ENCODE measurements at places on chromosomes 11 and 22.

DNA sequence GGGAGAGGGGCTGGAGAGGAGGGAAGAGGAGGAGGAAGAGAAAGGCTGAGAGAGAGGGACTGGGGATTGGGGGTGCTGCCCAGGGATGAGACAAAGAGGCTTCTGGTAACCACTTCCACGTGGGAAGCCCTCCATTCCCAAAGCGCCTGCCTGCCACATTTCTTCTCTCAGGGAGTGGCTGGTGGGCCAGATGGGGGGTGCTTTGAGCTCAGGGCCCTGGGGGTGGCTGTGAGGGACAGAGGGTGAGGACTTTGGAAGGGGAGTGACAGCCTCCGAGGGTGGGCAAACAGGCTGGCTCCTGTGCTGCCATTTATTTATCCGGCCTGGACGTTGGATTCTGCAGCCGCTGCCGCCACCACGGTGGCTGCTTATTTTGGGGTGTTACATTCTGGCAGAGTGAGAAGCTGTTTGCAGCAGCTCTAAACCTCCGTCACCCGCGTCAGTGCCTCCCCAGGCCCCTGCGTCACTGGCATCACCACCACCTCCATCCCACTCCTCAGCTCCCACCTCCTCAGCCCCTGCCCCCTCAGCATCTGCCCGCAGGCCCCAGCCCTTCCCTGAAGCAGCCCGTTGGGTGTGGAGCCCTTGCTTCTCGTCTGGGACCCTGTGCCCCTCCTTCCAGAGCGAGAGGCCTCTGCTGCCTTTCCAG lies 1.6 kb downstream of the RTN4RL2 start:
- DNase-seq: no peak

DNA sequence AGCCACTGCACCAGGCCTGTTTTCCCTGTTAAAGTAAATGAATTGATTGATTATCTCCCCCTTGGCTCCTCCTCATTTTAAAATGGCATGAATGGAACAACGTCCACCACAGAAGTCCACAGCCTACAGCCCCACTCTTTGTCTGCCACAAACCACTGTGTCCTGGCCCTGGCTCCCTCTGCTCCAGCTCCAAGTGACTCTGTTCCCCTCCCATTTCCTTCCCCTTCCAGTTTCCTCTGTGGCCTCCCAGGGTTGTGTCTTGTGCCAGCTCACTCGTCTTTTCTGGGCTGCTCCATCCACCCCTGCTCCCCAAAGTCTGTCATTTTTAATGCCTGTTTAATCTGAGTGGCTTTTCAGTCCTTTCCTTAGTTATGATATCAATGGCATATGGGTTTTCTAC lies 52.4 kb upstream of the CD5 start:
- DNase-seq: no peak

- DNase-seq: no peak
These were observed 15.7 kb upstream of the GNB1L start for GRCh38 chr22:19870153-19871022.

GRCh38 chr11:17988465-17988864 lies 24.4 kb downstream of the SERGEF start:
- no peak for DNase-seq

- DNase-seq: peak; percentile 90
These were observed 2.2 kb upstream of the RPS19BP1 start for GRCh38 chr22:39534591-39535356.

GRCh38 chr11:9192561-9192960 lies 72.6 kb downstream of the DENND5A start:
- DNase-seq: no peak

DNA sequence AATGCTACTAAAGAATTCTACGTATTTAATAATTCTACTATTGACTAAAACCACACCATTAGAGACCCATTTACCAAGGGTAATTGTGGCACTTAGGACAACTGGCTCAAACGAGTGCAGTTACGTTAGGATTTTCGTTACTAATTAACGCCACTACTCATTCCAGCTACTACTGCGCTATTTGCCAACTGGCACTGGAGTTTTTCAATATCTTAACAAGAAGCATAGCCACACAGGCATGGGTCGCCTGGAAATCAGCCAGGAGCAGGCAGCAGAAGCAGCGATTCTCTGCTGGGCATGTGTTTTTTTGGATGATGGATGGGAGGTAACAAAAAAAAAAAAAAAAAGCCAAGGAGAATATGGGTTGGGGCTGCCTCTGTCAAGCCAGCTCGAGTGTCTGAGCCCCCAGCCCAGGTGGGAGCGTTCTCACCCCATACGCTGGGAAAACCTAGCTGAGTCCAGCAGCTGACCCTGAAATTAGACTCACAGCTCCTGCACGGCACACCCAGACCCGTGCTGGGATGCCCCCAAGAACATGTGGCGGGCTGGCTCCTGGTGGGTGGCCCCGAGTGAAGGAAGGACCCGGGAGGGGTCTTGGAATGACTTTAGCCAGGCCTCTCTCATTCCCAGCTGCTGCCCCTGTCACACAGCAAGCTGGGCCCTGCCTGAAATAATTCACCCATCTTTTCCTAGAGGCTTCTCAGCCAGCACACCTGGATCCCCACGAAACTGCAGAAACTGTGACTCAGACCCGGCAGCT lies 214.0 kb downstream of the BRD1 start:
- DNase-seq: no peak

DNA sequence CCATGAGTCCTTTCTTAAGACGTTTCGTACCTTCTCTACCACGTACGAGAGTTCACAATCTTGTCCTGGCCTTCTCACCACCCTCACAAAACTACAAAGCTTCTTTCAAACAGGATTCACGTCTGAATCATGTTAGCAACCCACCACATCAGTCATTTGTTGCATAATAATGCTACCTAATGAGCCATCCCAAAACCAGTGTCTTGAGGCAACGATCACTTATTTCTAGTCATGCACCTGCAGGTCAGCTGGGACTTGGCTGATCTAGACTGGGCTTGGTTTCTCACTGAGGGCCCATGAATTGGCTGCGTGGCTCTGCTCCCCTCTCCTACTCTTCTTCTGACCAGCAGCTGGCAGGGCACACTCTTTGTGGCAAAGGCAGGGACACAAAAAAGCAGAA lies 28.3 kb downstream of the LARGE1 start:
- DNase-seq: no peak

GRCh38 chr11:95149651-95150364 lies 60.2 kb downstream of the ENDOD1 start:
- no peak for DNase-seq

- no peak for DNase-seq
These were observed 328.1 kb downstream of the CASP12 start for GRCh38 chr11:104570078-104570701.

DNA sequence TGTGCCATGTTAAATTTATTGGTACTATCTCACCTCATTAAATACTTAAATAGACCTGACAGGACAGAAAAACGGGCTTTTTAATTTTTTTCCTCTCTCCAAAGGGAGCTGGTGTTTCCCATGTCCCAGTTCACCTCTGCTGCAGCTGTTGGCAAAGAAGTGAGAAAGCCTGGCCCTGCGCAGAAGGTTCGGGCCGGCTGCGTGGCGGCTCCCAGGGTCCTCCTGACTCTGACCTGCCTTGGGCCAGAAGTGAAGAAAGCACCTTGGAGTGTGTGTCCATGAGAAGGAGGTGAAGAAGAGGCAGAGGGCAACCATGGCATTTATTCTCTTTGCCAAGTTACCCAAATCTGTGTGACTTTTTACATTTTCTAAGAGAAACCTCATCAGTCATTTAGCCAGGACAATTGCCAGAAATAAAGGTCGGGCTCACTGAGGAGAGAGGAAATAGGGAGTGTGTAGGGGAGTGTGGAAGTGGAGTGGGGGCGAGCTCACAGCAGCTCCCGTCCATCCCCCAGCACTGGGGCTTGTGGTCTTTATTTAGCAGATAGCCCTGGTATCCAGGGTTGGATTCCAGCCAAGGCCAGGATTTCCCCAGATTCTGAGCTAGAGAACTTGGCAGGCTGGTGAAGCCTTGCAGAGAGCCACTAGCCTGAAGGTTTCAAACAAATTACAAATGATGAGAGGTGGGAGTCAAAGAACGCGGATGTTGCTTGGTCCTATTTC lies 102.4 kb upstream of the CADM1 start:
- DNase-seq: peak; percentile 48

DNA sequence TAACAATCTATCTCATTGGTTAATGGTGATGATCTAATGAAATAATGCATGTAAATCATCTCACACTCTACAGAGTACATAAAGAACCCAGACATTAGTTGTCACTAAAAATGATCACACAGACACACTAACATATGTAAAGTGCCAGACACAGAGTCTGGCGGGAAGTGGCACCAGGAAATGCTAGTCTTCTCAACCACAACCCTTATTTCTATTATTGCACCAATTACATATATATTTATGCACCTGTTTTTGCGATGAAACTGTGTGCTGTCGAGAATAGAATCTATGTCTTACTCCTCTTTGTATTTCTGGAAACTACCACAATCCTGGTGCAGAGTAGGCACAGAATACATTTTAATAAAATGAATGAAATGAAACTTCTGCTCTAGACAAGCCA lies 25.9 kb upstream of the POU2AF3 start:
- DNase-seq: no peak

DNA sequence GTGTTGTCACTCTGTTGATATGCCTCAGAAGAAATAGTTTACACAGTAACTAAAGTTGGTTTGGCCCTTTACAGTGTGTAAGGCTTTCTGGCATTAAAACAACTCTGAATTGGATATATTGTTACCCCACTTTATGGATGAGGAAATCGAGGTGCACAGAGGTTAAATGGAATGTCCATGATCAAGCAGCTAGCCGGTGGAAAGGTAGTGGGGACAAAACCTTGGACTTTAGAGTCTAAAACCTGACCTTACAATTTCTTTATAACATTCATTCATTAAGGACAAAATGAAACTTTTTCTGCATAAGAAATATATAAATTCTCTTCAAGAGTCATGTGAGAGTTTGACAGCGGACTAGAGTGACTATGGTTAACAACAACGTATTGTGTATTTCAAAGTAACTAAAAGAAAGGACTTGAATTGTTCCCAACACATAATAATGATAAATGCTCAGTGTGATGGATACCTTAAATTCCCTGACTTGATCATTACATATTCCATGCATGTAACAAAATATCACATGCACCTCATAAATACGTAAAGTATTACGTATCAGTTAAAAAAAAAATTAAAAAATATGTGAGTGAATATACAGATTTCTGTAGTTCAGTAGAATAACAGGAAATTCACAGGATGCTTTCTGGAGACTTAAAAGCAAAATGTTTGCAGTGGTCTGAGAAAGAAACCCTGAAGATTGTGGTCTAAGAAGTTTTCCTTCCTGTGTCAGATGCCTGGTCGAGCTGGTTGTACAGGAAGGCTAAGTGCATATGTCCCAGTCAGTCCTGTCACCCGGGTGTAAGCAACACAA lies 51.0 kb downstream of the TEAD1 start:
- no peak for DNase-seq

- DNase-seq: no peak
These were observed 37.2 kb upstream of the TH start for GRCh38 chr11:2208691-2209369.

DNA sequence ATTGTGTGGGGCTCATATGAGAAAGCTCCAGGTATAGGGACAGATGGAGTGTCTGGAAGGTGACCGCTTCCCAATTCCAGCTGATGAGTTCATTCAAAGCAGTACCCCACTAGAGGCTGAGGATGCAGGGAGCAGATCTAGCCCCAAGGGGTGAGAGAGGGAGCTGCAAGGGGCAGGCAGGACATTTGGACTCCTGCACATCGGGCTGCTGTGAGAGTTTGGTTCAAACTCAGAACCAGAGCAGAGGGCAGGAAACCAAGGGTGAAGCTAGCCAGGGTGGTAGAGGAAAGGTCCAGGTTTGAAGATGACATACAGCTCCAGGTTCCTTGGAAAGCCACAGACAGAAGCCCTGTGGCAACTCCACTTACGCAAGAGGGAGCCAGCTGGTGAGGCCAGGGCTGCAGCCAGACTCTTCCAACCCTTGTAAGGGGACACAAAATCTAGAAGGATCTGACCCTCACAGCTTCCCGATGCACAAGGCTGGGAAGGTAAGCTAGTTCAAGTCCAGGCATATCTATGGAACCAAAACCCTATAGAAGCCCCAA lies 1.9 kb downstream of the CSNK2A3 start:
- DNase-seq: no peak

DNA sequence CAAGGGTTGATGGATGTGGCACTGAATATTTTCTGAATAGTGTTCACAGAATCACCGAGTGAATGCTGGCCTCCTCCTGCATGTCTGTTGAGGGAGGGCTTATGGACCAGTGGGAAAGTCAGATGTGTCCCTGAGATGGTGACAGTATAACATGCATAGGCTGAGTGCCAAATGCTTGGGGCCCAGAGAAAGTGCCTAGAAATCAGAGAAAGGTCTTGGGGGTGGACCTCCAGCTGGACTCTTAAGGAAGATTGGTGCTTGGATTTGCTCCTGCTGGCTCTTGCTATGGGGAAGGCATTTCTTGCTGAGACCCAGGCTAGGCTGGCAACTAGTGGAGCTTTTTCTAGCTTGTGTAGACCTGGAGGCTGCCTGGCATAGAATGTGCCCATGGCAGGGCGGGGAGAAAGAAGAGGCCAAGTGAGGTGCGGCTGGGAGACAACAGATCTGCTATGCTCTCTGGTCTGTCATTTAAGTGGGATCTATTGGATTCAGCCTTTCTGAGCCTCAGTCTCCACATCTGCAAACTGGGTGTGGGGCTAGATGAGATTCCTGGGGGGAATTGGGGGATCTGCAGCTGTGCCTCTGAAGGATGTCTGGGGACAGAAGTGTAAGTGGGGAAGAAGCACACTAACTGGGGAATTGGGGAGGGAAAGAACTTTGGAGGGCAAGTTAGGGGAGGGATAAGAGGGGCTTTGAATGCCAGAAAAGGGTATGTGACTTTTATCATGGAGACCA lies 27.4 kb downstream of the ZNRF3 start:
- no peak for DNase-seq

DNA sequence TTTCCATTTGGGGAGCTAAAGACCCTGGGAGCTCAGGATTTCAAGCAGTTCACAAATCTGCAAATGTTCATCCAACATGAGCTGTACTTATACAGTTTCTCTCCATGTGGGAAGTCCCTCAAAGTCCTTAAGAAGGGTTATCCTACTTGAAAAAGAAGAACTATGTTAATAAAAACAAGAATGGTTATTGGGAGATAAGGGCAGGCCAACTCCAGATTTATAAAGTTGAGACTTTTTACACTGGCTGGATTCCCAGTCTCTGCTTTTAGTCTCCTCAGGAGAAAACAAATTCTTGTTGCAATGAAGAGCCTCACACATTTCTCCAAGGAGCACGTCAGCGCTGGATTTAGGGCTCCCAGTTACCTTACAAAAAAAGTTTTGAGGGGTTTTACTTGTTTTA lies 34.2 kb upstream of the CTTN start:
- no peak for DNase-seq

- DNase-seq: no peak
These were observed 7.2 kb downstream of the TMEM86A start for GRCh38 chr11:18705651-18706281.

- no peak for DNase-seq
These were observed 2113.5 kb downstream of the LRRC4C start for GRCh38 chr11:39345834-39346442.

GRCh38 chr11:10503777-10504480 lies 37.1 kb downstream of the RNF141 start:
- no peak for DNase-seq

DNA sequence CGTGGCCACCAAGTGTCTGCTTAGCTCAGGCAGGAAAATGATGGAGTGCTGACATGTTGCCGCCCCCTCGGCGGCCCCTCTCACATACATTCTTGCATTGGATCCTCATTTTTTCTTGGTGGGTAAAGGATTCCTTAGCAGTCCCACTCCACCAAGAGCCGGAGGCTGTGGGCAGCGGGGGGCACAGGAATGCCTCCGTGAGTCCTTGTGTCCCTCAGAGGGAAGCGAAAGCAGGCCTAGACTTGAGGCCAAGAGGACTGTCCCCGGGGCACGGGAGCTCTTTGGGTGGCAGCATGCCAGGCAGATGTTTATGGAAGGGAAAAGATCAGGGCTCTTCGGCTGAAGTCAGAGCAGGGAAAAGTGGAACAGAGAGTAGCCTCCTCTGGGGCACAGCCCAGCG lies 21.6 kb downstream of the LRFN4 start:
- DNase-seq: no peak

Data from AG20443 (cell line).